ENCODE measurements at places on chromosomes 11 and 22.

DNA sequence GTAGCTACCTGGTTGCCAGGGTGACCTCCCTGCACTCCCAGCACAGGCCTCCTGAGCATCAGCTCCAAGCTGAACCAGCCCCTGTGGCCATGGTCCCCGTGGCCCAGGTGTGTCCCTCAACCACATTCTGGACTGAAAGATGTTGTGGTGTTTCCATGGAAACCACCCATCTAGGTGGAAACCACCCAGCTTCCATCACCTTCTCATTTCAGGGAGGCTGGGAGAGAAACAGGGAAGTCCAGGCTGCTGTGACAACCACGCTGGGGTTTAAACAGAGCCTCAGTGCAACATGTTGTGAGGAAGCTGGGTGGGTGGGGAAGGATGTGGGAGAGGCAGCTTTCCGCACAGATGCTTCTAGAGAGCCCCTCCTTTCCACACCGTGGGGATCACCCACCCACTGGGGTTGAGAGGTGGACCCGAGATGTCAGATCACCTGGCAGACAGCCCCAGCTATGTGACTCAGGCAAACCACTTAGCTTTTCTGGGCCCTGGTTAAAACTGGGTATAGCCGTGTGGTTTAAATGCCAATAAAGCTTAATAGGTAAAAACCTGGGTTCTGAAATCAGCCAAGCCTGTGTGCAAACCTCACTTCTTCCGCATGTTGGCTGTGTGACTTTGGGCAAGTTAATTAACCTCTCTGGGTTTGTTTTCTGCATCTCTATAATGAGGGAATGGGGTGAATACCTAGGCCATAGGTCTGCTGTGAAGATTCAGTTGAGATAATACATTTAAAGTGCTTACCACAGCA is 46.4 kb downstream of the CD82 start:
- no peak for DNase-seq

GRCh38 chr11:15943418-15944197 is 412.7 kb downstream of the SOX6 start:
- no peak for DNase-seq

DNA sequence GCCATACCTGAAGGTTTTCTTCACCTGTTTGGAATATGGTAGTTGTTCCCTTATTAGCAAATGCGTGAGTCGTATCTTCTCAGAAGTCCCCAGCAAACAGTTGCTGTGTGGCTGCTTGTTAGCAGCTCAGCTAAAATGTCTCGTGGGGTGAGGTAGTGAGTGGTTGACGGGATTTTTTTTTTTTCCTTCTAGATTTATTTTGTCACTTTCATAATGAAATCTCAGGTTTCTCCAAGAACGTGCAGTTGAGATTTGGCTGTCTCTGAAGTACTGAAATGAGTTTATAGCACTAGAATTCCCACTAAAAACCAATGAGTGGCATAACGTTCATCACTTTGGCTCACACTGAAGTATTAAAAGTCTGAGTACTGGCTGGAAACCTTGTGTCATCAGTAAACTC is 16.8 kb downstream of the RCN1 start:
- no peak for DNase-seq

DNA sequence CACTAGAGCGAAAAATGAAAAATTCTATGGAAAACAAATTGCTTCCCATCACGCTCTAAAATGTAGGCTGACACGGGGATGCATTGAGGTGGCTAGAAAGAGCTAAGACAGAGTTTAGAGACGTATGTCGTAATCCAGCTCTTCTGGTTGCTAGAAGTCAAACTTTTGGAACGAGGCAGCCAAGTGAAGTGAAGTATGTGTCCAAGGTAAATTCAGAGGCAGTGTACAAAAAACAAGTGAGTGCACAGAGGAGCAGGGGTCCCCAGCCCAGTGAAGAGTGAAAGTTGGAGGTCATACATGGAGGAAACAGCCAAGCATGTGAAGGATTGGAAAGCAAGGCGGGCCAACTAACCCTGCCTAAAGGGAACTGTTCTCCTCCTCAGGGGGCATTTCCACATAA is 528.5 kb downstream of the NTM start:
- DNase-seq = no peak

GRCh38 chr22:39908737-39909136 is 7.9 kb downstream of the GRAP2 start:
- no peak for DNase-seq

GRCh38 chr11:69870766-69871165 is 51.5 kb upstream of the FGF3 start:
- no peak for DNase-seq

- DNase-seq = no peak
Measured at GRCh38 chr11:1104411-1105182, 29.9 kb downstream of the MUC2 start.

GRCh38 chr11:106087815-106088435 is 10.5 kb downstream of the AASDHPPT start:
- peak; percentile 75 for DNase-seq

DNA sequence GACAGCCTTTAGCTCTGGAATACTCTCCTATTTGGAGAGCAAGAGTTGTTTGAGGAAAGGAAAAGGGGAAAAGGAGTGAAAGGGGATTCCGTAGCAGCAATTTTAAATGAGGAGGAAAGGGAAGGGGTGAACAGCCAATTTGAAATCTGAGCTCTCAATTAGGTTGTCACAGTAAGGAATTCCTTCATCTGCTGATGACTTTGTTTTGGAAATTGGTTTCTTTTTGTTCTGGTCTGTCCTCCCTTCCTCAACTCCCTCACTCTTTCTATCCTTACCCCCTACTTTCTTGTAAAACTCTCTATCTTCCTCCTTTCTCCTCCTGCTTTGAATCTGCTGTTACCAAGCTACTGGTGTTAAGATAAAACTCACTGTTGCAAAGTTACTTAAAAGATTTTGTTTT is 1155.6 kb downstream of the DLG2 start:
- no peak for DNase-seq

DNA sequence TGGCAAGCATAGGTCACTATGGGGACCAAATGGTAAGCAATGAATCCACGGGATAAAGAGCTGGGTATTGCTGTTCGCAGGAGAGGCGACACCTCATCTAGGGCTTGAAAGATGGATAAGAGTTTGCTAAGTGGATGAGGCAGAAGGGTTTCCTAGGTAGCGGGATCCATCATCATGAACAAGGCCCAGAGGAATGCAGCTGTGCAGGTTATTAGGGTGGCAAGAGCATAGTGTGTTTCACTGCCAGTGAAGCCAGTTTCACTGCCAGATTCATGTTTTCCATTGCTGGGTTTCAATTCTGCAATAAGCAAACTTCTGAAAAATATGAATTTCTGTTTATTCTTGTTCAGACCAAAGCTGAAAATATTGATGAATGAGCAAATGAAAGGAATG is 27.2 kb downstream of the WEE1 start:
- no peak for DNase-seq

- DNase-seq = peak; percentile 87
Measured at GRCh38 chr11:44949160-44950030, 1.3 kb downstream of the TP53I11 start.

DNA sequence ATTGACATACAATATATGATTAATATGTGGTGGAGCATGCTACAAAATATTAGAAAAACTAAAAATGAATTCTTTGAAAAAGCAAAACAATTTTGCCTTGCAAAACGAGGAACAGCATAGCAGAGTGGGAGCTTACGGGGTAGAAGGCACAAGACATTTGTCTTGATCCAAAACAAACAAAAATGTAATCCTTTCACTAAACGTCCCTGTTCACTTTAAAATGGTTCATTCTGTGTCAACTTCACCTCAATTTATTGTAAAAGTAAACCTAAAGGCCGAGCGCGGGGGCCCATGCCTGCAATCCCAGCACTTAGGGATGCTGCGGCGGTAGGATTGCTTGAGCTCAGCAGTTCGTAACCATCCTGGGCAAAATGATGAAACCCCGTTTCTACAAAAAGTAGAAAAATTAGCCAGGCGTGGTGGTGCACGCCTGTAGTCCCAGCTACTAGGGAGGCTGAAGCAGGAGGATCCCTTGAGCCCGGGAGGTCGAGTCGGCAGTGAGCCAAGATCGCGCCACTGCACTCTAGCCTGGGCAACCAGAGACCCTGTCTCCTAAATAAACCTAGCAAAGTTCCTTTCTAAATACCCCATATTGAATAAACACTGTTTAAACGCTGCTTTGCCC is 2.0 kb downstream of the PRDM10 start:
- DNase-seq = peak; percentile 16

DNA sequence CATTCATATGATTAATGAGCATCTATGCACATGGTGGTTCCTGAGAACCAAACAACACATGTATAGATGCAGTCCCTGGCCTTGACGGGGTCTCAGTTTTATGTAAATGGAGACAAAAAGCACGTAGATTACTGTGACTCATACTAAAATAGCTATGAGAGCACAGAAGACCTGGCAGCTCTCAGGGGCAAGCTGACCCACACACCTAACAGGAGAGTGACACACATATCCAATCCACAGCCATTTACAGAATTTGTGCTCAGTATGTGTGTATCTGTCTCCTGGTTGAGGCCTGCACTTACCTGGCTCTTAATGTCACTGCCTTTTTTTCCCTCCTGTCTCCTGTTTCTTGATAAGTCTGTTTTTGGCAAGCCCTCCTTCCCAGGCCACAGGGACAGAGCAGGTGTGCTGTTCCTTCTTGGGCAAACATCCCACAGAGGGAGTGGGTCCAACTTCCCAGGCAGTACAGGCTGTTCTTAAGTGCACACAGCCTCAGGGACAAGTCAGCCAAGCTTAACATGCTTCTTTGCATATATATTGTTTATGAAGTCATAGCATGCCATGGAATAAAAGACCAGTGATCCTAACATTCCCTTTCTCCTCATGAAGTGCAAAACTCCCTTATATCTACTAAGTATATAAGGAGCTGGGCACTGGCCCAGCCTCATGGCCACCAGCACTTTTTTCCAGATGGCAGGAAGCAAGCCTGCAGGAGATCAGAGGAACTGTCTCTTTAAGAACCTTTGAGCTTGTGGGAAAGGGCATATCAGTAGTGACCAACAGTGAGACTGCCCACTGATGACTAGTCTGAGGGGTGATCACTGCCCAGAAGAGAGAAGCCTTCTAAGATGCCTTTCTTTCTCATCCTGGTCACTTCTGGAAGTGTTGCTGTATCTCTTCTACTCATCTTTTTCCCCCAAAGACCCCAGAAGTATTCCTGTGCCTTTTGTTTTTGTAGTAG is 124.7 kb upstream of the CCDC90B start:
- no peak for DNase-seq

DNA sequence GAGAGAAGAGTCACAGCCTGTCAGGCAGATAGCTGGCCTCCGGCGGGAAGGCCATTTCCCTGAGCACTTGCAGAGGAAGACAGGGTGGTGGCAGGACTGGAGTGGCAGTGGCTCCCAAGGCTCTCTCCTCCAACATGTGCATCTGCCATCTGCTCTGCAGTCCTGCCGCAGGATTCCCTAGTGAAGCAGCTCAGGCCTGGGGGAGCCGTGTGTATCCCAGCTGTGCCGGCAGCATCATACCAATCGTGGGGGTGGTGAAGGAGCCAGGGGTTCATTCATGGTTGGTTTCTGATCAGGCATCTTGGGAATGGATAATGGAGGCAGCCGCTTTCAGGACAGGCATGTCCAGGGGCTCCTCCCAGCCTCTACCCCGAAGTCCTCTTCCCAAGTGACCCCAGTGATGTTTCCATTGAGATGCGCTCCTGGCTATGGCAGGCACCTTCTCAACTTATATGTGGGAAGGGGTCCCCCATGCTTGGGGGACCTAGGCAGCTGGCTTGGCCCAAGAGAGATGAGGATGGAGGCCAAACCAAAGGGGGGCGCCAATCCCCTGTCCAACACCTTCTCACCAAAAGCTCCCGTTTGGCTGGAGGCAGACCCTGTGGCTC is 6.1 kb downstream of the TAGLN start:
- no peak for DNase-seq

- DNase-seq = peak; percentile 95
Measured at GRCh38 chr11:117316197-117316961, at the start of gene BACE1. Gene BACE1 (minus strand): TSS chr11:117316256. CDS start chr11:117315795, 461 bp downstream.

DNA sequence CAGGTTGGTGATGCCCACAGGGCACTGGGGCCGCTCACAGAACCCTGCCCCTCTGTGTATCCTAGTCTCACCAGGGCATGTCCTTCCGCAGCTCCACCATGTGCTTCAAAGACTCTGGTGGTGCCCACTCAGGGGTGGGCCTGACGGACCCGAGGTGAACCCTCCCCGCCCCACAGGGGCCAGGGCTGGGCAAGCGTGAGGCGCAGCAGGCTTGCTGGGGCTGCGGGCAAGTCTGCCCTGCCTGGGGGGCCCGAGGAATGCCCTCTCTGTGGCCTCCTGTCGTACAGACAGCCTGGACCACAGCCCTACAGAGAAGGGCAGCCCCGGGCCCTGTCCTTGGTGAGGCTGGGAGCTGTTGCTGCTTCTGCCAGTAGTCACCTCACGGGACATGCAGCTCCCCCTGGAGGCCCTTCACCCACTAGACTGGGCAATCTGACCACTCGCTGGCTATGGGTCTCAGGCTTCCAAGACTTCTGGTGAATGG is 40.2 kb downstream of the TBX1 start:
- no peak for DNase-seq

DNA sequence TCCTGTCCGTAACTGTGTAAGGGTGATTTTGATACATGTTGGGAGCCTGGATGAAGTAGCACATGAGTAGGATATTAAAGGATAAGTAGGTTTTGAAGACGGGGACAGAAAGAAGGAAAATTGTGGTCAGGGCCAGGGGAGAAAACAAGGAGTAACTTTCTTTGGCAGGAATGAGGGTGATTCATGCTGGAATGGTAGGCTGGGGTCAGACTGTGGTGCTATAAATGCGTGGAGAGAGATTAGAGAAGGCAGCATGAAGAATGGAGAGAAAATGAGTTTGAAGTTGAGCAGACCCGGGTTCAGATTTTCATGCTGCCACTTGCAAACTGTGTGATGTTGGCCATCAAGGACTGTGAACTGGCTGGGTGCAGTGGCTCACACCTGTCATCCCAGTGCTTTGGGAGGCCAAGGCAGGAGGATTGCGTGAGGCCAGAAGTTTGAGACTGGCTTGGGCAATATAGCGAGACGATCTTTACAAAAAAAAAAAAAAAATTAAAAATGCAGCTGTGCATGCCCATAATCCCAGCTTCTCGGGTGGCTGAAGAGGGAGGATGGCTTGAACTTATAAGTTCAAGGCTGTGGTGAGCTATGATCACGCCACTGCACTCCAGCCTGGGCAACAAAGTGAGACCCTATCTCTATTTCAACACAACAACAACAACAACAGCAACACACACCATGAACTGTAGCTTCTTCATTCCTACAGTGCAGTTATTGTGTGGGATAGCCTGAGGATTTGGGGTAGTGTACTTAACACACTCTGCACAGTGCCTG is 22.3 kb downstream of the ZBTB16 start:
- DNase-seq = no peak

DNA sequence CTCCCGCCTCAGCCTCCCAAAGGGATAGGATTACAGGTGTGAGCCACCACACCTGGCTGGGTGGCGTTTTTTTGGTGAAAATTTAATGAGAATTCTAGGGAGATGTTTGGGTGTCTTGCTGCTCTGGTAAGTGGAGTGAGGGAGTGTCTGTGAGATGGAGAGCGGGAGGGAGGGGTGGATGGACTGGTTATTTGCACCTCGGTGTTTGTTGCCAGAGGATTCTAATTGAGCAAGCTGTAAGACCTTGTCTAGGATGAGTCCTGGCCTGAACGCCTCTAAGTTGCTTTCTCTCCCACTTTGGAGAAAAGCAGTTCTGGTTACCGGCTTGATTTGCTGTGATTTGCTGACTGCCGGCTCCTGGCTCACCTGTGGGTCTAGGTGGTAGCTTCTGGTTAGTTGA is 22.0 kb upstream of the GRAMD4 start:
- no peak for DNase-seq

Measured in eye (tissue), 1 donor.